Stimulated activated CD8-positive, alpha-beta memory T cell treated with anti-CD3 and anti-CD28 coated beads, Interleukin-4, amount 100 ng/mL, for 1 hour (primary cell): ENCODE measurements at places on chromosomes 11 and 22.

DNA sequence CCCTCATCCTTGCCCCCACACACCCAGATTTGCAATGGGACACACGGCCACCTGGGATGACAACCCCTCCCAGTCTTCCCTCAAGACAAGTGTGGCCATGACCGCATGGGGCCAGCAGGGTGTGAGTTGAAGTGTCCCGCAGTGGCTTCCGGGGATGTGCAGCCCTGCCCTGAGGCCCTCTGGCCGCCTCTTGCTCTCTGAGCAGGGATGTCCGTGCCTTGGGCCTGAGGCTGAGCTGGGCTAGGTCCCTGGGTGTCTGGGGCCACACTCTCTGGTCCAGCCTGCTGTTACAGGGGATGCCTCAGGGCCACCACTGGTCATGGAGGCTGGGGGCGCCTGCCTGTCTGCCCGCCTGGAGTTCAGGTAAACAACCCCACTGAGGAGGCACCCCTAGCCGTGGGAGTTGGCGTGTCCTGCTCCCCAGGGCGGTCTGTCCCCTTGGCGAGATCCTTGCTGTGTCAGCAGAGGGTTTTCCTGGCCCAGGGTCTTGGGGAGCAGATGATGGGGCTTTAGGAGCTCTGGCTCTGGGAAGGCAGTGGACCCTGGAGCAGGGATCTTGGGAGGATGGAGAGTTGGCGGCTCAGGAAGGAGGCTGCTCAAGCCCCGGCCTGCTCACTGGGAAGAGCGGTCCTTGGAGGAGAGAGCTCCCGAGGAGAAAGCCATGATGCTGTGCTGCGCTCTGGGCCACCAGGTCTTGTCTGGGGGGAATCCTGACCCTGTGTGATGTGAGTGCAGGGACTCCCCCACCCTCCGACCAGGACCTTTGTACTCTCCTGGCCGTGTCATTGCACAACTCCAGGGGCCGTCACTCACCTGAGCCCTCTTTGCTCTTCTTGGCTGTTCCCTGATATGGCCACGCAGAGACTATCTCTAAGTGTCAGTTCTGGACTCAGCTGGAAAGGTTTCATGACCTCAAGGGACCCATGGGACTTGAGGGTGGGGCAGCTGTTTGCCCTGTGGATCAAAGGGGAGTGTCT is 67.9 kb downstream of the KCNQ1 start:
- DNase-seq, result no peak

DNA sequence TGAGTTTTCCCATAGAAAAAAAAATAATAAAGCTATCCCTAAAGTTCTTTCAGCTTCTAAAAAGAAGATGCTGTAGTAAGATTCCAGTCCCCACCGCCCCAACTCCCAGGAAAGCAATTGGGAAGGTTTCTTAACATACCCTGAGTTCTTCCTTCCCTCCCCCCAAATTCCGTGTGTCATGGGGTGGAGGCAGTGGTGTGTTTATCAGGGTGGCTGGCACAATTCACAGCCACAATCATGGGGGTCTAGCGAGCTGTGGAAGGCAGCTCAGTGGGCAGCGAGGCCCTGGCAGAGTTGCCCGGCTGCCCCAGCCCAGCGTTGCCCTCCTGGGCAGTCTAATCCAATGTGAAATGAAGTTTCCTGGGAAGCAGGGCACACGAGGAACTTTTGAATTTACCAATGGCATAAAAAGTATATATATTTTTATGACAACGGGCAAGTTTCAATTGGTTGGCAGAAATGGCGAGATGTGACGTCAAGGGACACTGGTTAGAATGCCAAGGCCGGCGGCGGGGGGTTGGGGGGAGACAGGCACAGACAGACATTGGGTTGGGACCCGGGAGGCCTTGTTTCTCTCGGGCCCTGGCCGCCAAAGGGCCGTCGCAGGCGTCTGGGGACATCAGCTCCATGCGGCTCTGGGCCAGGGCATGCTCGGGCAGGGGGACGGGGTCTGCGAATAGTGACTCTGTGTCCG is 80.7 kb upstream of the PPARA start:
- no peak for DNase-seq

DNA sequence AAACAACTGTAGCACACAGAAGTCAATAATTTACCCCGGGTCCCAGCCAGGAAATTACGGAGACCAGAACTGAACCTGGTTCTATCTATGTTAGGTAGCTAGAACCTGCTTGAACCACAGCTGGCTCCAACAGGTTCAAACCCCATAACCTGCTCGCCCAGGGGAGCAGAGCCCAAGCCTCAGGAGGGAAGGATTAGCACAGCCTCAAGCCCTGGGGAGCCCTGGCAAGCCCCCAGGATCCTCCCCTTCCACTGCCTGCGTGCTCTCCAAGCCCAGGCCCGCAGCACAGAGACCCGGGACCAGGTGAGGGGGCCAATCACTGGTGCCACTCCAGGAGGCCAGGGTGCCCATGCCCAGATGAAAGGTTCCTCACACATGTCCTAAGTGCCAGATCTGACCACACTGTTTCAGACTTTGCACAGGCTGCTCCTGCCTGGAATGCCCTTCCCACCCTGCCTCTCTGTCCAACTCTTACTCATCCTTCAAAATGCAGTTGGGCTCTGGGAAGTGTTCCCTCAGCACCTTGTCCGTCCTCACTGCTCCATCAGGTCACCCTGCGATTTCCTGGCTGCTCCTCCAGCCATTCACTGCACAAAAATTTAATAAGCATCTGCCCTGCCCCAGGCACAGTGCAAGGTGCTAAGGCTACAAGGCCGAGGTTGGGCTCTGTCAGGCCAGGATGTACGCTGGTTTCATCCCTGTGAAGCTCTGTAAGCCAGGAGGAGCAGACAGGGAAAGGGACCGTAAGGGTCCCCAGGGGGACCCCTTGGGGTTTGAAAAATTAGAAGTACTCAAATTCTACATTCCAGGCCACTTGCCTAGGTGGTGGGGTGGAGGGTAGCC is 32.2 kb downstream of the ARRB1 start:
- DNase-seq, result no peak

GRCh38 chr11:66477263-66478201 is 2.7 kb upstream of the DPP3 start:
- DNase-seq, result no peak

DNA sequence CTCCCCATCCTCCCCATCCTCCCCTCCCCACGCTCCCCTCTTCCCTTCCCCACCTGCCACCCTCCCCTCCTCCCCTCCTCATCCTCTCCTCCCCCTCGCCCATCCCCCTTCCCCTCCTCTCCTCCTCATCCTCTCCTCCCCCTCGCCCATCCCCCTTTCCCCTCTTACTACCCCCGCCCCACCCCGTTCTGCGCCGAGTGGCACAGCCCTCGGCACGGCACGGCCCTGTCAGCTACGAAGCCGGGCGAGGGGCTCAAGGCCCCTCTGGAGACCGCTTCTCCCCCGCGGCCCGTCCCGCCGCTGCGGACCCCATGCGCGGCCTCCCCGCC is 449.9 kb downstream of the OPCML start:
- no peak for DNase-seq

DNA sequence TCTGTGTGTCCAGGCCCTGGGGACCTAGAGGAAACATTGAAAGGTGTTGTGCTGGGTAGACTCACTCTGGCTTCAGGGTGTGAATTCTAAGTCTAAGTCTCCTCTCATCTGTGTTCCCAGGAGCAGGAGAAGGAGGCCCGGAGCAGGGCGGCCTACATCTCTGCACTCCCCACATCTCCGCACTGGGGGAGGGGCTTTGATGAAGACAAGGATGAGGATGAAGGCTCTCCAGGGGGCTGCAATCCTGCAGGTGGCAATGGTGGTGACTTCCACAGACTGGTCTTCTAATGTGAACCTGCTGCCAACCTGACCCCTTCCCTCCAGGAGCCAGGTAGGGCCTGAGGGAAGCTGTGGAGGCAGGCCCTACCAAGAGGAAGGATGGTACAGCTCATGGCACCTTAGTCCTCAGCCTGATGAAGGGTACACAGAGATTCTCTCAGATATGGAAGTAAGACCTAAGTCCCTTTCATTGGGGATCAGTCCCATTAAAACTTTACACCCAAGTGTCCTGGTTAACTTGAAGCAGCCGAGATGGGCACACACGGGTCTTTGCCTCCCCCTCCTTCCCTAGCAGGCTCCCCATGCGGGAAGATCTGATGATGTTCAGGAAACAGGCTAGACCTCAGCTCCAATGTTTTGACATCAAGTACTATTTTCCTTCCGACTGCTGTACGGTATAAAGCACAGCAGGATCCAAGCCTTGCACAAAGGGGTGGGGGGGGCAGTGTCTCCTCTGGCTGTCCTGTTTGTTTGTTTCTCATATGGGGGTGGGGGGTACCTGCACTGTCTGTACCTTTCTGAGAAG is 25.0 kb downstream of the USP35 start:
- DNase-seq, result no peak

DNA sequence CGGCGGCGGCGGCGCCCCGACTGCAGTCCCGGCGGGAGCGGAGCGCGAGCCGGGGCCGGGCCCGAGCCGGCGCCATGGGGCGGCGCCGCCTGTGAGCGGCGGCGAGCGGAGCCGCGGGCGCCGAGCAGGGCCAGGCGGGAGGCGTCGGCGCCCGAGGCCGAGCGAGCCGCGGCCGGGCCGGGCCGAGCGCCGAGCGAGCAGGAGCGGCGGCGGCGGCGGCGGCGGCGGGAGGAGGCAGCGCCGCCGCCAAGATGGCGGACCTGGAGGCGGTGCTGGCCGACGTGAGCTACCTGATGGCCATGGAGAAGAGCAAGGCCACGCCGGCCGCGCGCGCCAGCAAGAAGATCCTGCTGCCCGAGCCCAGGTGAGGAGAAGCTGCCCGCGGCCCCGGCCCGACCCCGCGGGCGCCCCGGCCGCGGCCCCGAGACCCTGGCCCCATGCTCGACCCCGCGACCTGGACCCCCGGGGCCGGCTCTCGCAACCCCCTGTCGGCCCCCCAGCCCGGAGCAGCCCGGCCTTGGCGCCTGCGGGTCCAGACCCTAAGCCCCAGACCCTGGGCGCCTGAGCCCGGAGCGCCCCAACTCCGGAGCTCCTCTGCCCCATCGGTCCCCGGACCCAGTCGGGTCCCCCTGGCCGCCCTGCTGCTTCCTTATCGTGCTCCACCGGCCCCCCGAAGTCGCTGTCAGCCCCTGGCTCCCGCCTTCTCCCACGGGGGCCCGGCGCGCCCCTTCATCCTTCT is at the start of gene GRK2:
TSS of gene GRK2 (plus strand) at position 25 of the 739 bp plus-strand sequence. CDS start at position 252, 227 bp downstream.
- no peak for DNase-seq
